ENCODE measurements at places on chromosomes 3 and 15.

DNA sequence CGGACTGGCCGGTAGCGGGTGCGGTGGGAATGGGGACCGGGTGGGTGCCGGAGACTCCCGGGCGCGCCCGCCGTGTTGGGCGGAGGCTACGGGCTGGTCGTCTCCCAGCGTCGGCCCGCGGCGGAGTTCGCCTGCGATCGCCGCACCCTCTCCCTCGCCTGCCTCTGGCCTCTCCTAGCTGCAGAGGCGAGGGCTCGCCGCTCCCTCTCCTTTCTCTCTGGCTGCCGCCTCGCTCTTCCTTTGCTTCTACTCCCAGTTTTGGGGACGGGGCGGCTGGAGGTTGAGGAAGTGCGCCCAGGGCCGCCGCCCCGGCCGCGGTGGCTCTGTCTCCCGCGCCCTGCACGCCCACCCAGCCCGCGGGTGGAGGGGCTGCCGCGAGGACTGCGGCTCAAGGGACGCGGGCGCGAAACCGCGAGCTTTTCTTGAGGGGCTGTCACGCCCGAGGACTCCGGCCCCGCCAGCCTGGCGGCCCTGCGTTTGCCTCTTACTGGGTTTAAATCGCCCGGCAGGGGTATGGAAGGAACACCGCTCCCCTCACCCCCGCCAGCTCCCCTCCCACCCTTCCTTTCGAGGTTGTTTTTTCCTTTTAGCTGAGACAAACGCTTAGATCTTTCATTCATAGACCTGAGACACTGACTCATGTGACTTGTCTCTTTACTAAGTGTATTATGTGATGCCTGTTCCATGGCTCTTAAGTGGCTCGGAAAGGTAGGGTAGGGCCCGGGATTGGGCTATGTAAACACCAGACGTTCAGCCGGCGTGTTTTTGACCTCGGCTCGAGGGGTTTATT is 654 bp downstream of the PIK3CA start:
- peak; percentile 67 for DNase-seq

GRCh38 chr3:22088204-22088603 is 337.2 kb upstream of the ZNF385D start:
- no peak for DNase-seq

- DNase-seq = no peak
Measured at GRCh38 chr15:41930221-41930866, 36.5 kb upstream of the SPTBN5 start.

GRCh38 chr15:71559098-71559497 is 251.3 kb upstream of the NR2E3 start:
- no peak for DNase-seq

GRCh38 chr3:126962756-126963155 is 20.2 kb upstream of the PLXNA1 start:
- no peak for DNase-seq

DNA sequence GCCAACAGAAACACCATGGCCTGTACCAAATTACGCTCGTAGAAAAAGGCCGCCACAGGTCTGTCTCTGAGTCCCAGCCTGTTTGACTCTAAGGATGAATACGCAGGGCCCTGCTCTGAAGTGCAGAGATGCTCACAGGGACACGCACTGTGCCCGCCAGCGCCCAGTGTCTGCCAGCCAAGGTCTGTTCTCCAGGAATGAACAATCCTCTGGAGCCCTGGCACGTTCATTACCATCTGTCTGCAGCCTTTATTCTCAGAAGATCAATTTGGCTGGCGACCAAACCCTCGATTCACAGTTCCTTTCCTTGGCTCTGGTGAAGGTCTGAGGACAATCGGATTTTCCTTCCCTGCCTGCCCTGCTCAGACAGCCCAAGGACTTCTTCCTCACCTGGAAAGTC is 66.3 kb downstream of the NIPA2 start:
- DNase-seq = no peak

GRCh38 chr3:98564282-98565005 is 29.0 kb downstream of the CPOX start:
- no peak for DNase-seq

All from nucleus accumbens (tissue), 56 donors.